ENCODE measurements at places on chromosomes 3 and 15. TPM values are rescaled to one million over a fixed set of nuclear protein-coding genes. Genes with fewer than 3 reads are reported as not detected.

Gene SCG3
- 0.05 TPM for total RNA-seq

Gene RTP1
- not detected for total RNA-seq

Gene TSEN2
- total RNA-seq, result 8.5 TPM

Gene PARP16
- total RNA-seq, result 4.0 TPM

Gene GRAMD1C
- total RNA-seq, result 3.0 TPM

Gene ARHGEF26
- 0.80 TPM for total RNA-seq

Gene RNF123
- total RNA-seq, result 36.9 TPM

Gene ROPN1
- not detected for total RNA-seq

Gene GOLGA8B
- total RNA-seq, result 8.3 TPM
